Liver (tissue), 10 donors: ENCODE measurements at places on chromosomes 2 and 18. TPM values are rescaled to one million over a fixed set of nuclear protein-coding genes. Genes with fewer than 3 reads are reported as not detected.

- DNase-seq, result no peak
Measured at GRCh38 chr2:232349546-232349945, 29.0 kb upstream of the ALPP start.

DNA sequence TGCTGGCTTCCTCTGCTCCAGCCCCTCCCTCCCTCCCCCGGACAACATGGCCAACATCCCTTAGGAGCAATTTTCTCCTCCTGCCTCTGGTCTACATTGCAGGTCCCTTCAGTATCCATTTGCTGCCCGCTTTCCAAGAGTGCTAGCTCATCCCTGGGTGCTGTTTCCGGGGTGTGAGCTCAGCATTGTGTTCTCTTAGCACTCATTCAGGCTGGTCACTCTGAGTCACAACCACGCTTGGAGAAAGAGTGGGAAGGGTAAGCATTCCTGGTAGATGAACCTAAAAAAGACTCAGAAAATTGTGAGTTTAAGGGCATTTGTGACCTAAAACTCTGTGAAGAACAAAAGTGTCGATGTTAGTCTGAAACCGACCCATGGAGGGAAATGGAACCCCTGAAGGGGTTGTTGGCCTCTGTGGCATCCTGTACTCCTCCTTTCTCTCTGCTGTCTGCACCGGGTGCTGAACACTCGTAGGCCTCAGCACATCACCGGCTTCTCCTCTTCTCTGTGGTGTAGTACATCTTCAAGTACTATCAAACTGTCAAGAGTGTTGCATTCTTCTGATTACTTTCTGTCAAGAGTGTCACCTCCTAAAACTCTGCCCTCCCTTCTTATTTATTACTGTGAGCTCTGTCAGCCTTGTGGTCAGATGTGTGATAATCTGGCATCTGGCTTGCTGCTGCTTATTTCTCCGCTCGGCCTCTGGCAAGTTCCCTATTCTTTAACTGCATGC is 73.0 kb downstream of the CTNNA2 start:
- DNase-seq, result no peak

Gene UGT1A1
- total RNA-seq, result 145 TPM

Gene HOXD9
- total RNA-seq, result not detected

GRCh38 chr2:125073440-125073839 is 1048.4 kb downstream of the CNTNAP5 start:
- no peak for DNase-seq

DNA sequence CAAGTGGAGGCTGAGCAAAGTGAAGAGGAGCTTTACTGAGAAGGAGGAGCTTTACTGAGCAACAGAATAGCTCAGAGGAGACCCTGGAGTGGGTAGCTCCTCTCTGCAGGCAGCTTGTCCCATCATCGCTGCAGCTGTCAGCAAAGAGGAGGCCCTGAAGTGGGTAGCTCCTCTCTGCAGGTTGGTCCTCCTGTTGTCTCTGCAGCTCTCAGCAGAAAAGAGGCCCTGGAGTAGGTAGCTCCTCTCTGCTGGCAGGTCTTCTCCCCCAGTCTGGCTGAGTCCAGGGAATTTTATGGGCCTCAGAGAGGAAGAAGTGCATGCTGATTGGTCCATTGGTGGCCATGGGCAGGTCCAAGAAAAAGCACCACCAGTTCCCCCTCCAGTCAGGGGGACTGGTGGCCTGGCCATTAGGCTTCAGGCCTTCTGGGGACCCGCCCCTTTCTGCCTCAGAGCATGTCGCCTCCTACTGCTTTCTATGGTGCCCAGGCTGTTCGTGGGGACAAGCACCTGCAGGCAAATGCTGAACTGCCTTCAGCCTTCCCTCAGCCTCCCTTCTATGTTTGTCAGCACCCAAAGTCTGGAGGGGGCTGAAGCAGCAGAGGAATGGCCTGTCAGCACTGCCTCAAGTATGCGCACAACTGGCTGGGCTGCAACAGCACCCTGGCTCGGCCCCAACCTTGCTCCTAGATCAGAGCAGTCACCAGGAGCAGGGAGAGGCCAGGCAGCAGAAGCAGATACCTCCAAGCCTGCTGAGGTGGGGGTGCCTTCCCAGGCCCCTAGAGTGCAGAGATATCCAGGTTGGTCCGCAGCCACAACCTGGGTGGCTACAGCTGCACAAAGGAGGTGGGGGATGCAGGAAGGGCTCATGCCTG is 5.9 kb downstream of the ZSCAN30 start:
- no peak for DNase-seq

Gene CCDC85A
- total RNA-seq, result 0.17 TPM

Gene ADCYAP1
- not detected for total RNA-seq

DNA sequence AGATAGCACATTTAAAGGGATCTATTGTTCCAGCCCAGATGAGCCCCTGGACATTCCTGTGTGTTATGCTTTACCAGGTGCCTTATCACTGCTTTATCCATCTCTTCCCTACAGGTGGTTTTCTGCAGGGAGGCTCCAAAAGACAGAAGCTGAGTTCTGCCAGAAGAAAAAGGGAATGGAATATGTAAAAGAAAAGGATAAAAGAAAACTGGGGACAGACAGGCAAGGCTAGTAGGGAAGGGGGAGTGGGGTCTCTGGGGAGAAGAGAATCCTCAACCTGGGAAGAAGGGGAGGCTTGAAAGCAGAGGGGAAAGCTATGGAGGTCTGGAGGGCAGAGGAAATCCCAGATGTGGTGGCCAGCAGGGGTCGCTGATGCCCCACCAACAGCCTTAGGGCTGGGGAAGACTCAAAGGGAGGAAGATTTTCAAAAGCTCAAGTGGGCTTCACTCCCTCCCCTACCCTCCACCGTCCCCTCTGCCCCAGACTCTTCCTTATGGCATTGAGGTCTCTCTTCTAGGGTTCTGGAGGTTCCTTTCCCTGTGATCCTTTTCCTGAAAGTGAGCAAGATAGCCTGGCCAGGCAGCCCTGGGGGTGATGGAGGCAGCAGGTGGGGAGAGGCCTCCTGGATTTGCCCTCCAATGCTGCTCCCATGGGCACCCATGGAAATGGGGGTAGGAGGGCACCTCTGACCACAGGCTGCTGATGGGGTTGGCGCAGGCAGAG is 178.1 kb upstream of the PKDCC start:
- DNase-seq, result peak; percentile 87

Gene DNMT3A
- 24.2 TPM for total RNA-seq

DNA sequence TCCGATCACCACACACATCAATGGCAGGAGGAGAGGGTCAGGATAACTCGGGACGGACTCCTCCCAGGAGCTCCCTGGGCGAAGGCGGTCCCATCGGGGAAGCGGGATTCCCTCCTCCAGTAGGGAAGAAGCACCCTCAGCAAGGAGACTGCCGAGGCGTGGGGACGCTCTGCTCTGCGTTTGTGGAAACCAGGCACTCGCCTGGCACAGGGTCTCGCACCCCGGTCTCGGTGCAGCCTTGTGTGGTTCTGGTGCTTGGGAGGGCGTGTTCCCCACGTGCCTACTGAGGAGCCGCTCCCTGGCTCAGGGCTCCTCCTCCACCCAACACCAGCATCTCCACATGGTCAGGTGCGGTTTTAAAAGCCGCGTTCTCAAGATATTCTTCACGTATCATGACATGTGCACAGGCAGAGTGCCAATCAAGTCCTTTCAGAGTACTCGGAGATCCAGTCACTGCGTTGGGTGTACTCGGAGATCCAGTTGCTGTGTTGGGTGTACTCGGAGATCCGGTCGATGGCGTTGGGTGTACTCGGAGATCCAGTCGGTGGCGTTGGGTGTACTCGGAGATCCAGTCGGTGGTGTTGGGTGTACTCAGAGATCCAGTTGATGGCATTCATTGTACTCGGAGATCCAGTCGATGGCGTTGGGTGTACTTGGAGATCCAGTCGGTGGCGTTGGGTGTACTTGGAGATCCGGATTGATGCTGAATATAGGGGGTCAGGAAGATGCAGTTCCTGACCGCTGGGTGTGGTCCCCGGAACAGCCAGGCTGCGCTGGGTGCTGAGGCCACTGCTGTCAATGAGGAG is 117.5 kb downstream of the RTP5 start:
- DNase-seq, result no peak

DNA sequence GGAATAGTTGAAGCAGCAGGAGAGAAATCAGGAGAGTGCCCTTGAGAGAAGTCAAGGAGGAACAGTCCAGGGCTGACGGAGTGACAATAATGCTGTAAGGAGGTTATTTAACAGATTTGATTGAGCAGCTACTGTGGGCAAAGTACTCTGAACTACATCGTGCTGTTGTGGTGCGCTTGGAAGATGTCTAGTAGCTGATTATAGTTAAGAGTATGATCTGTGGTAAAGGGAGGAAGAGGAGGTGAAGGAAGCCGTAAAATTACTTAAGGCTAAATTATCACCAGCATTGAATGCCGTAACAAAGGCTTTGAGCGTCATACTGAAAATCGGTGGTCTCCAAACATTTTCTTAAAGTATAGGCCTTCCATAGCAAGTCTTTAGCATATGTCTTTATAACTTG is 4.5 kb downstream of the PCBP1 start:
- no peak for DNase-seq

- DNase-seq, result no peak
Measured at GRCh38 chr2:157291018-157291417, 33.5 kb downstream of the GALNT5 start.

Gene PDE11A
- total RNA-seq, result 1.0 TPM

- DNase-seq, result no peak
Measured at GRCh38 chr2:171309455-171310286, 124.1 kb downstream of the METTL8 start.

DNA sequence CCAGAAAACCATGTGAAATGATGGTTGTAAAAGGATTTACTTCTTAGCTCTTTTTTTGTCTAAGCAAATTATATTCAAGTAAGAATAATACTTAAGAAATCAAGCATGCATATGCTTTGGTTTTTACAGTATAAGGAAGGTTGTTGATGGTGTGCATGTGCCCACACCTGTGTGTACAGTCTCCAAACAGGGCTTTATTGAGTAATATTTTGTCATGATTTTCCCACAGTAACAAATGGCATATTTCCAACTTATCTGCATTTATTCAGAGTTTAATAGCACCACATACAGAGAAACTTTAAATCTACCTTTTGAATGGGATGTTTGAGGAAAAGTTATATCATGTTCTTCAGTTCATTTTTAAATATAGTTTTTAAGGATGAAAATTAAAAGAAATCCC is 76.5 kb upstream of the DSG1 start:
- DNase-seq, result no peak

DNA sequence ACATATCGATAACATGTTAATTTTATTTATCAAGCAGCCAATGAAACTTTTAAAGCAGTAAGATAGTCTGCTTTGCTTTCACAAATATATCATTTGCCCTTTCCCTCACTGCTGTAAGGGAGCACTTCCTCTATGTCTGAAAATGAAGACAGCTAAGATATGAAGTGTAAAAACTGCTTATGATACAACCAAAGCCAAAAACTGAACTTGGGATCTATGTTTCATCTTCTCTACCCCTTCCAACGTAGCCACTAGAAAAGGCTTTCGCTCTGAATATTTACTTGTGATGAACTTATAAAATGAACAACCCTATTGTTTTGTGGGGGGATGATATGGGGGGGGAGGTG is 140.3 kb downstream of the TCF4 start:
- no peak for DNase-seq

- no peak for DNase-seq
Measured at GRCh38 chr2:19351499-19351898, 6.9 kb downstream of the OSR1 start.

DNA sequence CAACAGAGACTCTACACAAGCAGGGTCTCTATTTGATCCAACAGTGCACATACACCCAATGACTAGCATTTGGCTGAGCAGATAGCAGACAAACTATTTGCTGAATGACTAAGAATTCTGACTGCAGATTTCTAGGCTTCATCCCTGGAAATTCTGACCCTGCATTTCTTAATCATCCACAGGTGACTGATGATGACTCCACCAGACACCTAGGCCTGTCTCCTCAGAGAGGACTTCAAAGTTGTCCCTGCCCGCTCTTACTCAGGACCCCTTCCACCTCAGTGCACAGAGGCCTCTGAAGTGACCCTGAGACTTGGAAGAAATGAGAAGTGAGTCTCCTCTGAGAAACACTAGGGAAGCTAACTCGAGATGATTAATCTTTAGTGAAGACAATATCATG is 51.3 kb downstream of the SEPTIN10 start:
- no peak for DNase-seq

GRCh38 chr2:12896318-12896982 is 179.7 kb downstream of the TRIB2 start:
- no peak for DNase-seq

DNA sequence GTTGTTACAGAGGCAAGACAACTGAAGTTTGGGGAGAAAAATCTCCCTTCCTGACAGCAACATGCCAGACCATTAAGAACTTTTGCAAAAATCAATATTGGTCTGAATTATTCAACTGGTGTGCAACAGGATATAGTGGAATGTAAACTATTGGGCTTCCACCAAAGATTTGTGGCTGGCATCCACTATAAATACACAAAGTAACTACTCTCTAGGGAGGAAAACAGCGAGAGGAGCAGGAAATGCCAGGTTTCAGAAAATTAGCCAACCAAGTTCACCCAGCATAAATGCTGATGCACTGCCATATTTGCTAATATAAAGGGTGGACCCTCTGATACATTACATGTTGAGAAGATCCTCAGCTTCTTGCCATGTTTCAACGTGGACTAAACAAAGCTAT is 267.6 kb upstream of the LYPD1 start:
- DNase-seq, result no peak

DNA sequence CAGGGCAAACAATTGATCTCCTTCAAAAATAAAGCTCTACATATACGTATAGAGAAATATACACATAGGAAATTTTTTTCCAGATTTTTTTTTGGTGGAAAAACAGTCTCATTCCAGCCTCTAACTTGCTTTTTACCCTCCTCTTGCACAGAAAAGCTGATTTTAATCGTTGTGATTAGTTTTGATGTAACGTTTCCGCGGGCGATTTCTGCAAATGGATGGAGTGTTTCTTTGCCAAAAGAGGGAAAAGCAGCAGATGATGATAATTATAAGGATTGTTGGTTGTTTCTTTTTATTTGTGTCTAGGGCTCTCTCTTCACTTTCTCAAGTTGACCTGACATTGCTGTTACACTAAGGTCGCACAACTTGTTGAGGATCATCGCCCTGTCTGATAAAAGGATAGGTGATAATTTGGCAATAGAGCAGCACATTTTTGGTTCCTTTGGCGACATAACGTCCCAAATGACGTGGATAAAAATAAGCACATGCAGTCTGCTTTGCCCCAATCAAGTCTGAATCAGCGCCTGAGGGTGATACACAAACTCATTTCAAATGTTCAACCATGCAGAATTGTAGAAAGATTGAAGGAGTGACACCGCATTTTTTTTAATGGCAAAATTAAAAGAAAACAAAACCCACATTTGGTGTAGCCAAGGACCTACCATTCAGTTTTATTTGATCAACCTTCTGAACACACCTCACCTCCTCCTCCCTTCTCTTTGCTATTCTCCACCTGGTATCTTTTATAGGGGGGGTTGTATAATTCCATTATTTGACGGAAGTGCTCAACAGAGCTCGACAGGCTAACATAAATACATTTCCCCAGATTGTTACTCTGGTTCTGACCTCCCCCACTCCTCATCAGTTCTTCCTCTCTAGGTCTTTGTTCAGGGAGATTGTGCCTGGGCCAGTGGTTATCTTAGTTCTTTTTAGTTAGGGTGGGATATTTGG is 109.6 kb upstream of the KCTD1 start:
- no peak for DNase-seq

GRCh38 chr2:118291251-118291880 is 203.1 kb downstream of the INSIG2 start:
- DNase-seq, result no peak

Gene IL36G
- total RNA-seq, result not detected

Gene FBLN7
- 2.1 TPM for total RNA-seq
